ENCODE measurements at places on chromosomes 2 and 18.

GRCh38 chr2:216233281-216233995 lies 124.3 kb downstream of the XRCC5 start:
- DNase-seq: no peak

GRCh38 chr2:21358976-21359375 lies 235.2 kb downstream of the TDRD15 start:
- no peak for DNase-seq

GRCh38 chr2:55903727-55904126 lies 19.9 kb downstream of the EFEMP1 start:
- DNase-seq: no peak

GRCh38 chr2:100142393-100142792 lies at the start of gene AFF3:
AFF3 (minus strand) TSS chr2:100142590; CDS start chr2:100104454, 38,136 bp downstream.
- DNase-seq: no peak

DNA sequence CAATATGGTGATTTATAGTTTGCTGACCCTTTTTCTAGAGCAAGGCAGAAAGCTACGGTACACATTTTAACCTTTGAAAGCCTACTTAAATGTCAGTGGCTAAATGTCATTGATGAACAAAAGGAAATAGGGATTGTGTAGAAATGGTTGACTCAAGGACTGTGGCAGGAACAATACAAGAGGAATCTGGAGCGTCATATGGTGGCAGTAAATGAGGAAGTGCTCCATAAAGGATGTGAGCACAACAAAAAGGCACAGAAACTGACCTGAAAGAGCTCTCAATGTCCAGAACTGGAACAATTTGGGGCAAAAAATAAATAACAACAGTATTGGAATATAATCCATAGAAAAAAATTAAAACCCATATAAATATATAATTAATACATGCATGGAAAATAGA lies 443.9 kb upstream of the VRK2 start:
- no peak for DNase-seq

- no peak for DNase-seq
Observed at GRCh38 chr2:110865188-110865587, 132.8 kb downstream of the ACOXL start.

GRCh38 chr2:110783196-110783873 lies 51.0 kb downstream of the ACOXL start:
- no peak for DNase-seq

- peak; percentile 53 for DNase-seq
Observed at GRCh38 chr2:234288974-234289455, 207.9 kb downstream of the ARL4C start.

DNA sequence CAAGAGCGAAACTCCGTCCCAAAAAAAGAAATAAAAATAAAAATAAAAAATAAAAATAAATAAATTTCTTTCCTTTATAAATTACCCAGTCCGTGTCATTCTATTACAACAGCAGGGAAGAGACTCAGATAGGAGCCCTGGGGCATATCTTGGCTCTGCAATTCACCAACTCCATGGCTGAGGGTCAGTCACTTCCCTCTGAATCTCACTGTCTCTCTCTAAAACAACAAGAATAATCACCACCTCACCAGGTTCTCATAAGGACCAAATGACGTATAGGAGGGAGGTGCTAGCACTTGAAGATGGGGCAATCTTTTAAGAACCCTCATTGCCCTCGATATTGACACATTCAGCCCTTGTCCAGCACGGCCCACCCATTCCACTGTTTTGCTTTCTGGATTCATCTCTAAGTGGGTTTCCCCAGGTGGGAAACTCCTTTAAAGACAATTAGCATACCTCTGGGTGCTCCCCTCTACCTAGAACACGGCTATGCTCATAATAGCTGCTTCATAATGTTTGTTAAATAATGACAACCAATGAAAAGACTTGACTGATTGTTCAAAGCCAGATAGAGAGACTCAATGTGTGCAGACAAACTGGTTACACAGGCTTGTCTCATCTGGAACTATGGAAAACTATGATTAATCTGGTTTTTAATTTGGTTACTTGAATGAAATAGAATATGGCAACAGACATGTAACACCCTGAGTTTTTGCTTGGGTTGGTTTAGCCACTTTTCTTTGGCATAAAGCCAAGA lies 15.1 kb downstream of the MYCN start:
- no peak for DNase-seq

GRCh38 chr2:28948160-28948559 lies 32.9 kb upstream of the TOGARAM2 start:
- no peak for DNase-seq

GRCh38 chr18:13612196-13612997 lies 114.0 kb downstream of the FAM210A start:
- peak; percentile 57 for DNase-seq

DNA sequence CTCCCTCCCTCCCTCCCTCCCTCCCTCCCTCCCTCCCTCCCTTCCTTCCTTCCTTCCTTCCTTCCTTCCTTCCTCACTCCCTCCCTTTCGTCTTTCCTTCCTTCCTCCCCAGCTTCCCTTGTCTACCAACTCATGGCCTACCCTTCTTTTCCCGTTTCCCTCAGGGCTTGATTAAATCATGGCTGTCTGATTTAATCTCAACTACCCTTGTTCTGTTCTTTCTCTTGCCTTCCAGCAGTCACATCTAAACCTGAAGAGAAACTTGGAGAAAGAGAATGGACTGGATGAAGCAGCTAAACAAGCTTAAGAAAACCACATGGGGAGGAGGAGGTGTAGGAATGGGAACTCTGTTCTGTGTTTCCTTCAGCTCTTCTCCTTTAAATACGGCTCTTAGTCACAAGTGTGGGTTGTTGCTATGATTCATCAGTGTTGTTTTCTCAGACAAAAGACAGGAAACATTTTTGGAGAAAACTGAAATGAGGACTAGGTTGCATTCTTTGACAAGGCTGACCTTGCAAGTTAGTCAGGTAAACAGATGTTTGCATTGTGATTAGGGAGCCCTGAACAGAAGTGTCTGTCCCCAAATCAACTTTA lies 177.9 kb downstream of the LRRTM1 start:
- no peak for DNase-seq

GRCh38 chr2:78118037-78118436 lies 595.9 kb upstream of the LRRTM4 start:
- no peak for DNase-seq

DNA sequence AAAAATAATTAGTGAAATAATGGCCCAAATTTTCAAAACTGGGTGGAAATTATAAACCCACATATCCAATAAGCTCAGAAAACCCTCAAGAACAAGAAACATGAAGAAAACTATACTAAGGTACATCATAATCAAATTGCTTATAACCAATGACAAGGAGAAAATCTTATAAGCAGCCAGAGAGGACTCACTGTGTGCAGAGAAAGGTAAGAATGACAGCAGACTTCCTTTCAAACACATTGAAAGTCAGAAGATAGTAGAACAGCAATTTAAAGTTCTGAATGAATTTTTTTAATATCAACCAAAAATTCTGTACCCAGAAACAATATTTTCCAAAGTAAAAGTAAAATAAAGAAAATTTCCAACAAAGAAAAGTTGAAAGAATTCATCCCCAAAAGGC lies 197.7 kb upstream of the RAB12 start:
- no peak for DNase-seq

GRCh38 chr2:142223309-142223708 lies 92.5 kb upstream of the LRP1B start:
- DNase-seq: no peak

GRCh38 chr2:240557101-240557751 lies 562 bp downstream of the ANKMY1 start:
- DNase-seq: no peak

- DNase-seq: no peak
Observed at GRCh38 chr2:177404243-177404642, 11.7 kb downstream of the AGPS start.

DNA sequence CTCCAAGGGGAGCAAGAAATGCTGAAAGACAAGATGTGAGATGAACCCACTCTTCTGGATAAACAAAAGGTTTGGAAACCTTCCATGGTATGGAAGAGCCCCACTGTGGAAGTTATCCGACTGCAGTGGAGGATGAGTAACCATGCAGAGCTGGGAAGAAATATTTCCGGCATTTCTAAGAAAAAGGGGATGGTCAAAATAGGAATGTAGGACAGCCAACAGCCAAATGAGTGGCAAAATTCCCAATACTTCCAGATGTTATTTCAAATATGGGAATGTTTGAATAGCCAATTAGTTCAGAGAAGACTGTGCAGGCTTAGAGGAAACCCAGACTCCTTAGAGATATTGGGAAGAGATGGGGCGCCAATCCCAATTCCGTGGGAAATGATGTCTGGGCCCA lies 246.8 kb downstream of the RAD51AP2 start:
- no peak for DNase-seq

GRCh38 chr2:147810883-147811765 lies 33.7 kb upstream of the ACVR2A start:
- no peak for DNase-seq

DNA sequence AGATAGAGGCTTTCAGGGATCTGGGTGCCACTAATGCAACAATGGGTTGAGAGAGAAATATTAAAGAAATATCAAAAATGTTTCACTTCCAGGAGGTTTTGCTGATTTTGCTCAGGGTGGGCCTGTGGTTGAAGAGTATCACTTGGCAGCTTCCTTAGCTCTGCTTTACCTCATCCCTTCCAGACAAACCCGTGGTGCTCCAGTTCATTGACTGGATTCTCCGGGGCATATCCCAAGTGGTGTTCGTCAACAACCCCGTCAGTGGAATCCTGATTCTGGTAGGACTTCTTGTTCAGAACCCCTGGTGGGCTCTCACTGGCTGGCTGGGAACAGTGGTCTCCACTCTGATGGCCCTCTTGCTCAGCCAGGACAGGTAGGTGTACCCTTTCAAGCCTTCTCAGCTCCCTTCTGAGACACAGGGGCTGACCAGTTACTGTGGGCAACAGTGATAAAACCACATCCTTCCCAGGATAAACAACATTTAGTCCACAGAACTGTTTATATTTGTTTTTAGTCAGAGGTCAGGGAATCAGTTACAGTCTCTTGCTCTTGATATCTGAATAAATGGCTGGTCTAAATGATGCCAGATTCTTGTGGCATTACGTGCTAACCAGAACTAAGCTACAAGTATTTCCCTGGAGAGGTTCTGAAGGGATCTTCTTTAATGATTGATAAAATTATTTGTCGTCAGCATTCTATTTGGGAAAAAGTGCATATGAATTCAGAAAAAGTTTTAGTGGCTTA lies 7.0 kb downstream of the SLC14A1 start:
- DNase-seq: no peak

DNA sequence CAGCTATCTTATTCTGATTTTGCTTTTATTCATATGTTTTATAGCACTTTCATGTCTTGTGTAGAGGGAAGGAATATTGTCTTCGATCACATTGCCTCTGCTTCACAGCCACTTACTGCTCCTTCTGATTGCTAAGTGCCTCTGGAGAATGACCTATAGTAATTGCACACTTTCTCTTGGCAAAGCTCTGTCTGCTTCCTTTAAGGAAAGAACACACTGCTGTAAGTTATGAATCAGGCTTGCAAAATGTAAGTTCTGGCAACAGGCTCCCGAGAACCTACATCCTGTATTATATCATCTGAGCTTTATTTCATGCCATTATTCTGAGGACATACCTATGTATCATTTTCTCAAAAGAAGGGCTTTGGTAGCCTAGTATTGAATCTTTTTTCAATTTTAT lies 170.7 kb downstream of the ZNF804A start:
- no peak for DNase-seq

DNA sequence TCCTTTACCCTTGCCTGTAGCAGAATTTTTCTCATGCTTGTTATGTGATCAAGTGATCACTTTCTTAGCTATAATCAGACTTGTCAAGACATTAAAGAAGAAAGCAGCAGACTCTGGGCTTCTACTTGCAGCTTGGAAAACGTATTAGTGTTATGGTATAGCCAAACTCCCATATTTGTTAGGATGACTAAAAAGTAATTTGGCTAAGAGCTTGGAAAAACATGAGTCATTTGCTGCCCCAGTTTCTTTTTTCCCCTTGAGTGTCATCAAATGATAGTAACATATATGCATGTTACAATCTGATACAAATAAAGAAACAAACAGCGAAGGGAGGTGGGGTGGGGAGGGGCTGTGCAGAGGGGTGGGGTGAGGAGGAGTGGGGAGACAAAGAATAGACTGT lies 155.5 kb downstream of the IKZF2 start:
- no peak for DNase-seq

DNA sequence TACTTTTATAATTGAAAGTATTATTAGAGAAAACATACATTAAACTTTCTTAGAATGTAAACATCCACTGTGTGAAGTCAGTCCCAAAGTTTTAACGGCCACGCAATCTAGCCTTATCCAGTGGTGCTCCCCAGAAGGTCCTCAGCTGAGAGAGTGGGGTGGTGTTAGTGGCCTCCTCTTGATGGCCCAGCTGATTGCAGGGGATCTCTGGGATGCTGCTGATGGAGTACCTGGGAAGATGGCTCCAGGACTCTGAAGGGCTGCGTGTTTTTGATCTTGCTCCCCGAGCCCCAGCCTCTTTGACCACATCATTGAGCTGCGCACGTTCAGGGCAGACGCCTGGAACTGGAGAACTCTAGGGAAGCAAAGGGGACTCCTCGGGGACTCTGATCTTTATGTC lies 181.4 kb downstream of the FAM210A start:
- DNase-seq: no peak

DNA sequence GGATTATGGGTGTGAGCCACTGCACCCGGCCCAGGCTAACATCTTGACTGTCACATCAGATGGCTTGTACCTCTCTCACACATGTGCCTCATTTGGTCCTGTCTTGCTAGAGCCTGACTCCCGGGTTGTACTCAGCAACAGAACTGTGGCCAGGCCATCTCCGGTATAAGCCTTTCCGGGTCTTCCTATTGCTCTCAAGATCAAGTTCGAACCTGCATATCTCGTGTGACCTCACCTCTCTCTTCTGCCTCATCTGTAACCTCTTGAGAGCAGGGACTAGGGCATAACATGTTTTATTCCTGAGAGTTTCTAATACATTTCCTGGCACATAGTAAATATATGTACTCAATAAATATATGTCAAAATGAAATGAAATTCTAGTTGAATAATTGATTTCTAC lies 114.0 kb downstream of the ACAA2 start:
- DNase-seq: no peak

DNA sequence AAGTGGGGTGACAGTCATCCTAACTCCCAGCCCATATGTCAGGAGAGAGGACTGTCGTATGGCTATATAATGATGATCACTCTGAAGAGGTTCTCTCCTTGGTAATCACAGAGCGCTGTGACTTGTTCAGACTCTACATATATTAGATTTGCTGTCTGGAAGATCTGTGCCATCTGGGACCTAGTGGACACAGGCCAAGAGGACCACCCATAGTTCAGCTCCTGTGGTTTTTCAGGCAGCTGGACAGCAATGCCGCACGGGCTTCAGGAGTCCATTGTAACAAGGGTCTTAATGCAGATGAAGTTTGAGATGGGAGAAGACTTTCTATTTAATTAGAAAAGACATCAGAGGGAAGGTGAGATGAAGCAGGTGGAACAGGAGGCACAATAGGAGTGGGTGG lies 40.1 kb upstream of the EPHA4 start:
- DNase-seq: no peak

Measured in stimulated activated CD8-positive, alpha-beta memory T cell treated with anti-CD3 and anti-CD28 coated beads, Interleukin-12 subunit alpha, Interleukin-12 subunit beta, amount 100 ng/mL, for 1 hour (primary cell).